ENCODE measurements at places on chromosomes 3 and 15. TPM values are rescaled to one million over a fixed set of nuclear protein-coding genes. Genes with fewer than 3 reads are reported as not detected.
A peak's percentile ranks its signal among the peaks of the same experiment; 100 is the strongest.

EFCC1 gene
- polyA plus RNA-seq: 0.86 TPM

GOLGA8H gene
- polyA plus RNA-seq: 0.41 TPM

ARL8B gene
- polyA plus RNA-seq: 41.0 TPM

GOLGA6L10 gene
- polyA plus RNA-seq: 0.30 TPM

CCDC191 gene
- polyA plus RNA-seq: 2.8 TPM

AMT gene
- polyA plus RNA-seq: 7.4 TPM

THRB gene
- polyA plus RNA-seq: 2.8 TPM

NECTIN3 gene
- 31.9 TPM for polyA plus RNA-seq

DNA sequence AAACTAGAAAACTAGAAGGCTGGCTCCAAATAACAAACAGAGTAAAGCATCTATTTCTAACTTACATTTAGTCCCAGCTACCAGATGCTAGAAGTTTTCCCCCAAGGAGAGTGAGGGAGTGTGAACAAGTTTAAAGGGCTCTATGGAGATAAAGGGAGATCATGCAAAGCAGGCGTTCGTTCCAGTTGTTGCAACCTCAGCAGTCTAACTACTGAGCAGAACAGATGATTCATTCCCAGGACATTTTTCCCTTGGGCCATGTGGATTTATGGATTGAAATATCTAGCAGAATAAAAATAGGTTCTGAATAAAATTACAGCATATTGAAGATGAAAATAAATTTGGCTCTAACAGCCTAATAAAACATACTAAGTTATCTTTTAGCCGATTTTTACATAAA lies 154.8 kb upstream of the TTC14 start:
- no peak for DNase-seq

DNA sequence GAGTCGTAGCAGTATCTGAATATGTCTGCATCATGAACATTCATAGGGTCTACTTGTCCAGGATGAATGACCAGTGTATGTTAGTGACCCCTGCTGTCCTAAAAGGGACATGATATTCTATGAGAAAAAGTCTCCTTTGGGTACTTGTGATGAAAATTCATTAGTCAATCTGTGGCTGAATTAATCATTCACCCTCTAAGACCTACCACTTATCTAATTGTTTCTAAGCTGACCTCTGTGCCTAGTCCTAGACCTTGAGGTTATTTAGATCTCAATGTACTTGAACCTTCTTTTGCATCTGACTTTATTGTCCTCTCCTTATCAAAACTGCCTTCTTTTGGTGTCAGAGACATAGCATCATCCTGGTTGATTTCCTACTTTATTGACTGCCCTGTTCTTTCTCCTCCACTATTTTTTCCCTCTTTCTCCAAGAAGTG lies 799.3 kb downstream of the DIPK2A start:
- DNase-seq: peak; percentile 60

DNA sequence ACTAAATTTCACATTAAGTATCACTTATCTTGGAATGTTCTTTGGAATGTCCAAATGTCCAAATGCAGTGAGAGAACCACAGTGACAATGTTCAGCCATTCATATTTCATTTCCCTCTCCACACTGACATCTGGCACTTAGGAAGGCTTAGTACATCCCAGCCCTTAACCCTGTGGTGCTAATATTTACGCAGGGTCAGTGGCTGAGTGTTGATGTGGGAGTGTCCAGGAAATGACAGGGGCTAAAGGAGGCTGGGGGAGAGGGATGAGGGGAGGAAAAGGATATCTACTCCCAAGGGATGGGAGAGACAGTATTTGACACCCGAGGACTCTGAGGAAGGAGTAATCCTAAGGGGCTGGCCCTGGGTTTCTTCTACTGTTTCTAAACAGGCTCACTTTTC lies 14.1 kb upstream of the CCR4 start:
- DNase-seq: no peak

- no peak for DNase-seq
Observed at GRCh38 chr3:68142441-68142840, 488.0 kb upstream of the SUCLG2 start.

DNA sequence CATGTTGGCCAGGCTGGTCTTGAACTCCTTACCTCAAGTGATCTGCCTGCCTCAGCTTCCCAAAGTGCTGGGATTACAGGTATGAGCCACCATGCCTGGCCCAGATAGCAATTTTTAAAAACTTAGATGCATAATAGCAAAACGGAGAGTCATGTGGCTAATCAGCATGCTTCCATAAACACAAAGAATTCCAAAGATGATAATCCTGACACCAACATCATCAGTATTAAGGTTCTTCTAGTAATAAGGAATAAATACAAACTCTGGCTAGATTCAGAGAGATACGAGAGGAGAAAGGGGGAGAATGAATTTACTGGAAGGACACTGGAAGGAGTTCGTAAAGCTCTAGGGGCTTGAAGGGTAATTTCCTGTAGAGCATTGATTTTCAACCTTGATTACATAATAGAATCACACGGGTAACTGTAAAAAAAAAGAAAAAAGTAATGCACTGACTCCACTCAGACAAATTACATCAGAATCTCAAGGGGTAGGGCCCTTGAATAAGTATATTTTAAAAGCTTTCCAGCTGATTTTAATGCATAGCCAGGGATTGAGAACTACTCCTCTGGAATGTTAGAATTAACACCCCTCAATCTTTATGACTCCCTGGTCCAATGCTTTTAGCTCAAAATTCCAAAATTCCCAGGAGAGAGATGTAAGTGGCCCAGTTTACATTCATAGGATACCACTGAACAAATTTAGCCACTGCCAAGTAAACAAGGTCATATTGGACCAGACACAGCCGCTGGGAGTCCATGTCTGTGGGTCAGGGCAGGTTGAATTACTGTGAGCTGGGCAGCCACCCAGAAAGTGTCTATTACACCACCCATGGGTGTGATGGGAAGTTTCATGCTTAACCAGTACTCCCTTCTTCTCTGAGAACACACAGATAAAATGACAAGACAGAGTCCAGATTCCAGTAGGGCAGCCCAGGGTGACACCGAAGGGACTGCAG lies 243.9 kb downstream of the TBL1XR1 start:
- DNase-seq: peak; percentile 84

DNA sequence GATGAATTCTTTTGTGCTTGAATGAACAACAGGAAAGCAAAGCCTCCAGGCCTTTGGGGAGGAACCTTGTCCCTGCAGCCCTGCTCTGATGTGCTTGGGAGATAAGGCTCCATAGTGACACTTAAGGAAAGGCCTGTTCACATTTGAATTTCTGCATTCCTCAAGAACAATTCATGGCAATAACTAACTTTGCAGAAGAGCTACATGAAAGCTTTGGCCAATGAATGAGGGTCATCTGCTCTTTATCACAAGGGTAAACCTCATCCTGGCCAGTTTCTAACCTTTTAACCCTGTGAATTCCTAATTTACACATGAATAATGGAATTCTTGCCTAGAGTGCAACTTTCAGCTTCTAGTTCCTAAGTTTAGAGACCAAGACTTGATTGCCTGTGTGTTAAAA lies 5.6 kb downstream of the PRTG start:
- DNase-seq: peak; percentile 2

- DNase-seq: peak; percentile 19
Observed at GRCh38 chr3:7266551-7266950, 405.6 kb downstream of the GRM7 start.

GRCh38 chr15:41922353-41922752 lies 28.5 kb upstream of the SPTBN5 start:
- DNase-seq: no peak

DNA sequence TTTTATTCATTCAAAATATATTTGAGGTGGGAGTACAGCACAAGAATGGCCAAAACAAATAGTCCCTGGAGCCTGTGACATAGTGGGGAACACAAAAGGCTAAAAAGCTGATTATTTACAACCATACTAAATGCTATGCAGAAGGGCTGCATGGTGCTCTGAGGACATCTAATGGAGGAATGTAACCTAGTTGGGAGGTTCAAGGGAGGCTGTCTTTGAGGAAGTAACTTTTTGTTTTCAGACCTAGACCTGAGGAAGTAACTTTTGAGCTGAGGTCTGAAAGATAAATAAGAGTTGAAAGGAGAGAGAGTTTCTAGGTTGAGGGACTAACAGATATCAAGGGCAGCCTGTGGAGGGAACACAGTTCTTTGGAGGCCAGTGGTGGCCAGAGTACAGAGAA lies 34.8 kb upstream of the RASA2 start:
- DNase-seq: peak; percentile 71

DNA sequence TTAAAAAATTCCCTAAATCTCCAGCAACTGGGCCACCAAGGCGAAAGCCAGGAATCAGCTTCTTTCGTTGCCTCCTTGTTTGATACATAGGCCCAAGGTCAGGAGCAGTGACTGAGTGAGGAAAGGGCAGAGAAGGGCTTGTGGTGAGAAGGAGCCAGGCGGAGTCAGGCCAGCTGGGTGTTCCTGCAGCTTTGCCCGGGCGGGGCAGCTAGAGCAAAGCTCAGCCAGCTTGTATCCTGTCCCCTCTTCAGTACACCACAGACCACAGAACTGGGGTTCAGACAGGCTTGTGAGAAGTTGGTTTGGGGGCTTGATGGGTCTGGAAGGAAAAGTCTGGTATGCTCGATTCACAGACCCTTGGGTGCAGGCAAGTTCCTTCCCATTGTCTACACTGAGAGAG lies 52.6 kb downstream of the CCK start:
- DNase-seq: no peak

- DNase-seq: peak; percentile 28
Observed at GRCh38 chr15:29570948-29571791, 251.1 kb downstream of the TJP1 start.

DNA sequence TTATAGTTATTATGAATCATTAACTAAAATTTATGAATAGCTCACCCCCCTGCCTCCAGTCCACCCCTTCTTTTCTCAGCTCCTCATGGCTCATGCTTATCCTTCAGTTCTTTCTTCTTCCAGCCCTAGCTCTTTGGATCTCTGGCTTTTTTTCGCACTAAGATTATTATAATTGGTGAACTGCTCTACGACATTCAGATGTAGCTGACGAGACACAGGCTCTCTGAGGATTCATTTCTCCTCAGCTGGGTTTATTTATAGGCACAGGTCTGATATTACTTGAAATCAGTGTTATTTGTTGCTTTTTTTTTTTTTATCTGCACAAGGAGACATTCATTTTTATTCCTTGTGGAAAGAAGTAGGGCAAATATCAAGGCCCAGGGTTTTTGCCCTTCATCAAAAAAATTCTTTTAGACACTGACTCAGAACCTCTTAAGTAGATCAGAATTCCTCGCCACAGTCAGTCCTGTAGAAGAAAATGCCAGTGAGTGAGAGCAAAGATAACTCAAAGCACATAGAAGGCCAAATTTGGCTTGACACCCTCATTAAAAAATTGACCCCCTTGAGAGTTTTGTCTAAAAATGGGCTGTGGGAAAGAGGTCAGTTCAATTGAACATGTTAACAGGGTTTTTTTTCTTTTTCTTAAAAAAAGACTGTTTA lies 106.6 kb downstream of the MYH15 start:
- DNase-seq: no peak

GRCh38 chr3:112579232-112579631 lies 17.4 kb downstream of the SLC35A5 start:
- DNase-seq: peak; percentile 20

GRCh38 chr3:33439546-33440327 lies 468 bp downstream of the UBP1 start:
- DNase-seq: no peak

GRCh38 chr3:183464480-183464879 lies 36.1 kb upstream of the MCF2L2 start:
- DNase-seq: no peak

DNA sequence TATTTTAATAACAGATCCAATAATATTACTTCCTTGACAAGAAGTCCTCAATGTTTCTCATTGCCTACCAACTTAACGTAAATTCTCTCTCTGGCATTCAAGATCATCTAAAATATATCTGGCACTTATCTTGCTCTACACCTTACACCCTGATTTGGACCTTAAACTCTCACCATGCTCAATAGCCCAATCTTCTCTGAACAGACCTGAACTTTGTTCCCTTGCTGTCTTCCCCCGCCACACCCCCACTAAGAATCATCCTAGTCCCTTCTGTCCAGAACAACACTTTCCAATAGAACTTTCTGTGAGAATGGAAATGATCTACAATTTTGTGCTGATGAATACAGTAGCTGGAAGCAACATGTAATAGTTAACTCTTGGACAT lies 44.9 kb downstream of the P2RY1 start:
- no peak for DNase-seq

DNA sequence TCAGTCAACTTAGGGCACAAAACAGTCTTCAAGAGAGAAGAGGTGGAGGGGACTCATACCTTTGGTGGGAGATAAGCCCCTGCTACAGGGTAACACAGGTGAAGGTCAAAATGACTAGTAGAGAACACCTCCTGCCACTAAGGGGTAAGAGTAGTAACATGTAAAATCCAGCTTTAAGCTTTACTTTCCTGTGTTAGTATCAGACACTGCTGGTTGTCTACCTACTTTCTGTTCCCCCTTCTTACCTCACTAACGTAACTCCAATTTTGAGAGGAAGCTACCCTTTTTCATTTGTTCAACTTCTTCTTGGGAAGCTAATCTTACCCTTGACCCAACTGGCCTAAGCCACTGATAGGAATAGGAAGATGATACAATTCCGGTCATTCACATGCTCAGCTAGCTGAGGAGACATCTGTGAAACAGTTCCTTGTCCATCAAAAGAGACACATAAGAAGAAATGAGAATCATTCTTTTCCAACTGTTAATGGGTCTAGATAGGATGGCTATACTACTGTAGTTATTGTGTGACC lies 826.8 kb upstream of the CFAP20DC start:
- no peak for DNase-seq

DNA sequence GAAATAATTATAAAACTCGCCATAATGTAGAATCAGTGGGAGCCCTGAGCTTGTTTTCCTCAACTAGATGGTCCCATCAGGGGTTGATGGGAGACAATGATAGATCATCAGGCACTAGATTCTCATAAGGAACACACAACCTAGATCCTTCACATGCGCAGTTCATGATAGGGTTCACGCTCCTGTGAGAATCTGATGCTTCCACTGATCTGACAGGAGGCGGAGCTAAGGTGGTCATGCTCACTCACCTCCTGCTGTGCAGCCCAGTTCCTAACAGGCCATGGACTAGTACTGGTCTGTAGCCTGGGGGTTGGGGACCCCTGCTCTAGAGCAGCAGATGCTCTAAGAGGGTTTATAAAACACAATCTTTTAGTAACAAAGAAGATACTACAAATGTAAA lies 183.6 kb downstream of the ANXA2 start:
- DNase-seq: no peak

GRCh38 chr15:20349774-20350498 lies 191.7 kb downstream of the GOLGA6L6 start:
- DNase-seq: no peak

DNA sequence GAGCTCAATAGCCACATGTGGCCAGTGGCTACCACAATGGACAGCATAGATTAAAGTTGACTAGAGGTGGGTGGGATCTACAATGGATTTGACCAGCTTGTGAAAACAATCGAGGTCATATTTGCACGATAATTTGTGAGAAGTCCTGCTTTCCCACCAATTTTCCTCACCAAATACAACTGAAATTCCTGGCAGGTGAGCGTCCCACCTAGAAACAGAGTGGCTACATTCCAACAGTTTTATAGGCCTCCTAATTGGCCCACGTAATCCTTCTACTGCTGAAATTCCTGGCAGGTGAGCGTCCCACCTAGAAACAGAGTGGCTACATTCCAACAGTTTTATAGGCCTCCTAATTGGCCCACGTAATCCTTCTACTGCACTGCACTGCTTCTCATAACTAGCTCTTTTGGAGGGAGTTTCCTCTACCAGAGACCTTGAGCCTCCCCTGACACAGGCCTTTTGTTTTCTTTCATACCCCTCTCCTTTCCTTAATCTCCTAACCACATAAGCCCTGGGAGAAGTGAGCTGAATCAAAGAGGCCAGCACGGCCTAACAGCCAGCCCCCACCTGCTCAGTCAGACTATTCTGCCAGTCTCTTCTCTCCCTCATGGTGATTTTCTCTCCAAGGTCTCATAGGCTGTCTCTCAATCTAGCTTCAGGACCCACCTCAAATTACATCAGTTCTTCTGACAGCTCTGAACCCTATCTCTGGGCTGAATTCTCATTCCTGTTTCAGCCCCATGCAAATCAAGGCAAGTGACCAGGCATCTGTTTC lies 80.2 kb downstream of the BFSP2 start:
- no peak for DNase-seq

Data from muscle of leg (tissue), 16 donors.